ENCODE measurements at places on chromosomes 5 and 9.

DNA sequence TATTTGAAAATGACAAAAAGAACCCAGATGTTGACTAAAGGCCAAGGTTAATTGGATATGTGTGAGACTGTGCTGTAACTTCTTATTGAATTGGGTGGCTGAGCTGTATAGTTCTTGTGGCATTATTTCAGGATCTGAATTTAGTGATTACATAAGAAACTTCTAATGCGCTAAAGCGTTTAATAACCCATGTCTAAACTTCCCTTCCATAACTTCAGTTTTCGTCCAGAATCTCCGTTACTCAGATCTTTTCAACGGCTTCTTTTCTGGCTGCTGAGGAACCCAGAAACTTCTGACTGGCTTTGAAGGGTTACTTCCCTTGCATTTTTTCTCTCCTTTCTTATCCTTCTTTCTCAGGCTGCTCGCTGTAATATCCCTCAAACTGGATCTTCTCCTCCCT lies 28.1 kb upstream of the C9orf72 start:
- no peak for DNase-seq

GRCh38 chr5:95938766-95939165 lies 22.9 kb downstream of the ELL2 start:
- no peak for DNase-seq

DNA sequence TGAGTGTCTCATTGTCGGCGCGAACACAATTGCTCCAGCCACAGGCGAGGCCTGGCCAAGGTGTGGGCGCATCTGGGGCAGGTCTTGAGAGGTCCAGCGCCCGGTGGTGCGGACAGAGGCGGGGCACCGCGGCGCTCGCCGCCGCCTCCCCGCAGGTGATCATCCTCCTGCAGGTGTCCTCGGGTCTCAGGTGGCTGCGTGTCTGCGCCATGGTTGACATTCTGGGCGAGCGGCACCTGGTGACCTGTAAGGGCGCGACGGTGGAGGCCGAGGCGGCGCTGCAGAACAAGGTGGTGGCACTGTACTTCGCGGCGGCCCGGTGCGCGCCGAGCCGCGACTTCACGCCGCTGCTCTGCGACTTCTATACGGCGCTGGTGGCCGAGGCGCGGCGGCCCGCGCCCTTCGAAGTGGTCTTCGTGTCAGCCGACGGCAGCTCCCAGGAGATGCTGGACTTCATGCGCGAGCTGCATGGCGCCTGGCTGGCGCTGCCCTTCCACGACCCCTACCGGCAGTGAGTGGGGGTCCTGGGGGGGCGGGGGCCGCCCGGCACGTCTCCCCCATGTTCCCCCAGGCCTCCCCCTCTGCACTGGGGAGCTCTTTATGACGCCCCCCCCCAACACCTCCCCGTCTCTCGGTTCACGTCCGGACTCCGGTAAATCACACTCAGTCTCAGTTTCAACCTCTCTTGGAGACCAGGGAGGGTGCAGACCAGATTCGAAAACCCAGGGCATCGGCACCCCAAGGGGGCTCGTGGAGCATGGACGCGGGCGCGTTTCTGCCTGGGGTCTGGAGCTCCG lies 446 bp downstream of the NXNL2 start:
- DNase-seq, result no peak

DNA sequence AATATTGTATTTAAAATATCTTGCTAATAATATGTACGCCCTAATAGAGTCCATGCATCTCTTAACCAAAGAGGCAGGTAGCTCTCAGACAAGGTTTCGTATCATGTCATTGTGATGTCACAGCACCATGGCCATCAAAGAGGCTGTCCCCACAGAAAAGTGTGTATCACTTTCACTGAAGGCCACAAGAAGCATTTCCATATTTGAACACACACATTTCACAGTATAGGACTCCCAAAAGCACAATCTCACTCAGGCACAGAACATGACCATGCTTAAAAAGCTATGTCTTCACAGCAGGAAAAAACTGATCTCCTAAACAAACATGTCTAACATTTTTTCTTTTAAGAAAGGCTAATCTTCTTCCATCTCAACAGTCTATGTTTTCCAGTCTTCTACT lies 133.8 kb downstream of the DENND1A start:
- DNase-seq, result no peak

DNA sequence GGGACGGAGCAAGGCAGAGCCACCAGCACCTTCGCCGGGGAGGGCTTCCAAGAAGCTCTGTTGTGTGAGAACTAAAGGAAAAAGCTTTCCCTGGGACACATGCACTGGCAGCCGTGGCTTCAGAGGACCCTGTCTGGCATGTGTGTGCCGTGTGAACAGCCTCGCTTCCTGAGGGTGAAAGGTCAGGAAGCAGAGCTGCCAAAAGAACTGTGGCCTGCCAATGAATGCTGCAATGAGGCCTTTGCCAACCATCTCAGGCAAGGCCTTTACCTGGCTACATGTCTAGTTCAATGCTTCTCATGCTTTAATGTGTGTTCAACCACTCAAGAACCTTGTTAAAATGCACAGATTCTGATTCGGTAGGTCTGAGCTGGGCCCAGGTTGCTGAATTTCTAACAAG lies 53.5 kb downstream of the NIPSNAP3B start:
- no peak for DNase-seq

DNA sequence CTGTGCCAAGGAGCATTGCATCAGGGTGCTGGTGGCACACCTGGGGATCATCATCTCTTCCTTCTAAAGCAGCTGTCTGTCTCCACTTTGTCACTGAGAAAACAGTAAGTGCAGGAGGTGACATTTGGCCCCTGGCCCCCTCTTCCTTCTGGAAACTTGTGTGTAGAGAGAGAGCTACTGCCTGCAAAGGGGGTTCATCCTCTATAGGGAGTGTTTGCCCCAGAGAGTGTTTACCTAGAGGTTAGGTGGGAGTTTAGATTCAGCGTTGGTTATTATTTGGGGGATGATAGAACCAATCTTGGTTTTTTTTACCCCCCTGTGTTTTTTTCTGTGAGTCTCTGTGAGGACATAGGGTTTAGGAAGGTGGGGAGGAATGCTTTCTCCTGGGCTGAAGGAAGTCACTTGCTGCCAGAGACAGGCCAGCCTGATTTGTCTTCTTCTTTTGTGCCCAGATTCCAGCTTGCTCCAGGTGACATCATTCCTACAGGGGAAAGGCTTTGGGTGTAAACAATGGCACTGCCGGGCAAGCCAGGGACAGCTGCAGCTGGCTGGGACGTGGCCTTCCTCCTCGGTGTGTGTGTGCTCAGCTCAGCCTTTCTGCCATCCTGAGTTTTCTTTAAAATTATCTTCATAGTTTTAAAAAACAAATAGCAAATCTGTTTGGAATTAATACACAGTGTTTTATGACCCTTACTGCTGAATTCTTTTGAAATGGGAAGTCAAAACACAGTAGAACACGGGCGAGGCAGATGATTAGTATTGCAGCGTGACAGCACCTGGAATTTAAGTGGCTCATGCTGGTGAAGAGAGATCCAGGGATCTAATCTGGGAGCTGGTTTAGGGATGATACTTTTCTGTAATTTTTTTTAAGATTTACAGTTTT lies 24.5 kb downstream of the PRRC2B start:
- DNase-seq, result no peak

GRCh38 chr9:88237479-88237961 lies 99.2 kb upstream of the SPATA31C2 start:
- no peak for DNase-seq

DNA sequence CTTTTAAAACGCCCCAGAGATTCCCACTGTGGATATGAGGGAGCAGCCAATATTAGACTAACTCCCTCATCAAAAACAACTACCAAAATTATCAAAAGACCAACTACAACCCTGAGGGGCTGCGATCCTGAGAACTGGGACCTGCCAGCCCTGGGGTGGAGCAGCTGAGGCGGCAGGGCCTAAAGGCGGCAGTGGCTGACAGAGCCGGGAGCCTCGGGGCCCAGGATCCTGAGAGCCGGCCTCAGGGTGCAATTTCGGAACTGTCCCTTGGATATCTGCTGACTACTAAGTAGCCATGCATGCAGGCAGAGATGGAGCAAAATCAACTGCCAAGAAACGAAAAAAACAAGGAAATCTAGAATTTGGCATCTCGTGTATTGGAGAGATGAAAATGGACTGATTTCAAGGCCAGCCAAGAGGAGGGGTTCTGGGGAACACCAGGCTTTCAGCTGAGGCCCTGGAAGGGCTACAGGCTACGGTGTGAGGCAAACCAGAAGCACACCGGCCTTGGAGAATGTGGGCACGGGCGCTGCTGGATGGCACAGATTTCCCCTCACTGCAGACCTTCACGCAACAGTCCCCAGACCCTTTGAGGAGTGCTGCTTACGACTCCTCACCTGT lies 63.6 kb upstream of the UBAC1 start:
- no peak for DNase-seq

GRCh38 chr5:125139590-125139989 lies 393.2 kb upstream of the ZNF608 start:
- DNase-seq, result no peak

- no peak for DNase-seq
These were observed 51.6 kb downstream of the ALG2 start for GRCh38 chr9:99169982-99170761.

GRCh38 chr9:7570107-7570720 lies 229.4 kb downstream of the DMAC1 start:
- DNase-seq, result peak; percentile 60

GRCh38 chr9:86676396-86676795 lies 270.9 kb downstream of the GAS1 start:
- DNase-seq, result no peak

GRCh38 chr5:82332886-82333615 lies 54.9 kb upstream of the RPS23 start:
- DNase-seq, result no peak

DNA sequence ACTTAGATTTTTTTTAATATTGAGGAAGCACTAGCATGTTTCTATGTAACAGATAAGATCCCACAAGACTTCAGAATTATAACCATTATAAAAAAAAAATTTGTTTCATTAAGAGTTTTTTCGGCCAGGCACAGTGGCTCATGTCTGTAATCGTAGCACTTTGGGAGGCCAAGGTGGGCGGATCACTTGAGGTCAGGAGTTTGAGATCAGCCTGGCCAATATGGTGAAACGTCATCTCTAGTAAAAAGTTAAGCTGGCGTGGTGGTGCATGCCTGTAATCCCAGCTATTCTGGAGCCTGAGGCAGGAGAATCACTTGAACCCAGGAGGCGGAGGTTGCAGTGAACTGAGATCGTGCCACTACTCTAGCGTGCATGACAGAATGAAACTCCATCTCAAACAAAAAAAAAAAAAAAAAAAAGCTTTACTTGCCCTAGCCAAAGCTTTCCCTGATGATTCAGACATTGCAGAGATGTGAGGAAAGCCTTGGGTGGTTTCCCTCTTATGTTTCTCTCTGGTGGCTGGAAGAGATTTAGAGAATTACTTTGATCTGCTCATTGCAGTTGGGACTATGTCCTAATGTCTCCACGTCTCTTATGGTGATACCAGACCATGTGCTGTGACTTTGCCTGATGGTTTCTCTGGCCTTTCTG lies 65.4 kb downstream of the EGFLAM start:
- DNase-seq, result no peak

DNA sequence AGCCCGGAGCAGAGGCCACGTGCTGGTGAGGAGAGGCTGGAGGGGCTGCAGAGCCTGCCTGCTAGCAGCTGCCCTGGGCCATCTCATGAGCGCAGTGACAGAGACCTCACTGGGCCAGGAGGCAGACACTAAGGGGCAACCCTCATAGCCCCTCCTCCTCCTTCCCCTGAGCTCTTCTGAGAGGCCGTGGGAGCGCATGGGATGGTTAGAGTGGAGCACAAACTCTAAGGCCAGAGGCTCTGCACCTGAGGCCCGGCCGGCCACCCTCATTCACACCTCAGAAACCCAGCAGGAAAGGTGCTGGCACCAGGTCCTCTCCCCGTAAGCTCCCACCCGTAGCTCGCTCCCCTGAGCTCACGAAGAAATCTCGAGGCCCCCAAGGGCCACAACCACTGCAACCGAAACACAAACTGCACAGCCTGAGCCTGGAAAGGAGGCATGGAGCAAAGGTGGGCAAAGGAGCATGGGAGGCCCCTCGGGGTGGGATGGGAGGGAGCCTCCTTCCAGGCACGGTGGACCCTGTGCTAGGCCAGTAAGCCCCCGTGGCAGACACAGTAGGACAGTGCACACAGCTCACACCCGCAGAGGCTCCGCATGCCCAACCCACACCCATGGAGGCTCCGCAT lies 17.7 kb downstream of the CAMSAP1 start:
- DNase-seq, result no peak

DNA sequence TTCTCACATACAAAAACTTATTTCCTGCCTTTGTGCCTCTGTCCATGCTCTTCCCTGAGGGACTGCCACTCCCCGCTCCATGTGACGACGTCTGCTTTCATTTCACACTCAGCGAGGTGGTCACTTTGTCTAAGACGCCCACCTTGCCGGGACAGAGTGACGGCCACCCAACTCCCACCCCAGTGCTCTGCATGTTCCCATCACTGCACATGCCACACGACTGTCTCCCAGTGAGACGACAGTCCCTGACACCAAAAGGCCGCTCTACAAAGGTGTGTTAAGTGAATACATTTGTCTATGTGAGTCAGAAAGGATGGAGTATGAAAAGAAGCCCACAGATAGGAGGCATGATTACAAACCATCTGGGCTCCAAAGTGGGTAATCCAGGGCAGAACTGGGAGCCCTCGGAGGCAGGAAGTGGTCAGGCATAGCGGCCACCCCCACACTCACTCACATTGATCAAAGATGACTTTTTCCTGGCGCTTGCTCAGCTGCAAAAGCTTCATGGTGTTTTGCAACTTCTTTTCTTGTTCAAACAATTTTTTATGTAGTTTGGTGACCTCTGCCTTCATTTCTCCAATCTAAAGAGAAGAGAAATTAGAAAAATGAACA lies 185.8 kb downstream of the CDK5RAP2 start:
- DNase-seq, result no peak

GRCh38 chr5:151019331-151019730 lies 1.1 kb upstream of the GPX3 start:
- DNase-seq, result no peak

DNA sequence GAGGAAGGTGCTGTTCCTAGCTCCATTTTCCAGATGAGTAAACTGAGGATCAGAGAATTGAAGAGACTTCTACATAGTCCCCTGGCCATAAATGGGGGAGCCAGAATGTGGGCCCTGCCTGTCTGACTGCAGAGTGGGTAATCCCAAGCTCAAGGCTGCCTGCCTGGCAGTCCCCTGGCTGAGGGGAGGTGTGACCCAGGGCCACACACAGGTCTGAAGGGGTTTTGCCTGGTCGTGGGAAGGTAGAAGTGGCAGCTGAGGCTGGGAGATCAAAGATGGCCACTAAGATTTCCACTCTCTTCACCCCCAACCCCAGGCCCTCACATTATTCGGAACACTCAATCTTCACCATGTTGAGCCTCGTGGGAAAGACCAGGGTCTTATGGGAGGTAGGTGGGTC lies 176.3 kb downstream of the MACROH2A1 start:
- no peak for DNase-seq

GRCh38 chr9:93193388-93194220 lies 9.7 kb downstream of the WNK2 start:
- DNase-seq, result no peak

- DNase-seq, result peak; percentile 28
These were observed 56.3 kb upstream of the GPBP1 start for GRCh38 chr5:57117596-57117995.

- no peak for DNase-seq
These were observed 1.2 kb upstream of the SLC25A48 start for GRCh38 chr5:135832941-135833920.

GRCh38 chr5:144979516-144980264 lies 809.0 kb downstream of the KCTD16 start:
- no peak for DNase-seq

- DNase-seq, result no peak
These were observed 47.6 kb downstream of the DCP2 start for GRCh38 chr5:113024076-113024697.

GRCh38 chr9:99682870-99683269 lies 138.8 kb upstream of the NR4A3 start:
- DNase-seq, result no peak

All from activated T-cell treated with anti-CD3 and anti-CD28 coated beads for 24 hours (primary cell).